Fibroblast of lung (primary cell): ENCODE measurements at places on chromosomes 16 and 17. TPM values are rescaled to one million over a fixed set of nuclear protein-coding genes. Genes with fewer than 3 reads are reported as not detected.

- peaks cover 3% of the 10 kb centered on the region for H3K4me1 ChIP-seq
- H3K36me3 ChIP-seq = no peaks in the 10 kb centered on the region
- H3K27ac ChIP-seq = no peak overlapping the region
- no peak overlapping the region for H3K4me3 ChIP-seq
- H3K27me3 ChIP-seq = peaks cover 10% of the 10 kb centered on the region
Measured at GRCh38 chr17:27453471-27453870, 2.8 kb upstream of the KSR1 start.

DNA sequence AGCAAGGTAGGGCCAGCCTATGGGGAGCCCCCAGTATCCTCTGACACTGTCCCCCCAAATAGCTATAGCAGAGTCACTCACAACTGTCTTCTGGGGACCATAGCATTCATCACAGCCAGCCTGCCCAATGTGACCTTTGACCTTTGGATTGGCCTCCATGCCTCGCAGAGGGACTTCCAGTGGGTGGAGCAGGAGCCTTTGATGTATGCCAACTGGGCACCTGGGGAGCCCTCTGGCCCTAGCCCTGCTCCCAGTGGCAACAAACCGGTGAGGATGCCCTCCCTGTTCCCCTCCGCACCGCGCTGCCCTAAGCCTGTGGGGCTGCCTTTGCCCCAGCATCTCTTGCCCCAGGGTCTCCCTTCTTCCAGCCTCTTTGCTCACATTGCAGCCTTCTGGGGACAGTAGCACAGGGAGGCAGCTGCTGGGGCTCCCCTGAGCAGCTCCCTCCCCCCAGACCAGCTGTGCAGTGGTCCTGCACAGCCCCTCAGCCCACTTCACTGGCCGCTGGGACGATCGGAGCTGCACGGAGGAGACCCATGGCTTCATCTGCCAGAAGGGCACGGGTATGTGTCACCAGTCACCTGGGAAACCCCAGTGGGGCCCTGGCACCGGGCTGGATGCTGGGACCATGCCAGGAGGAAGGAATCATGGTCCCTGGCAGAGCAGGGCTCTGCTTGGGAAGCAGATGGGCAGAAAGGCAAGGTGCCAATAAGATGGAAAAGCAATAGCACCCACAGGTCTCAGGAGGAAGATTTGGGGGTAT, 61.1 kb downstream of the MRC2 start:
- peaks cover 23% of the 10 kb centered on the region for H3K36me3 ChIP-seq
- no peaks in the 10 kb centered on the region for H3K4me1 ChIP-seq
- H3K4me3 ChIP-seq = no peak overlapping the region
- H3K27ac ChIP-seq = no peak overlapping the region

The PHAF1 gene
- total RNA-seq = 15.2 and 18.3 TPM in 2 replicates

The ZNF624 gene
- total RNA-seq = 6.2 and 7.6 TPM in 2 replicates

The SRCIN1 gene
- under 0.01 TPM in 1 of 2 replicates, not detected in the other for total RNA-seq

The SP6 gene
- under 0.01 TPM in 1 of 2 replicates, not detected in the other for total RNA-seq

- no peak overlapping the region for H3K4me3 ChIP-seq
- DNase-seq = peak; percentile 34
- H3K27me3 ChIP-seq = peaks cover 2% of the 10 kb centered on the region
- H3K4me1 ChIP-seq = peaks cover 16% of the 10 kb centered on the region
- peaks cover 4% of the 10 kb centered on the region for H3K36me3 ChIP-seq
Measured at GRCh38 chr17:5585836-5586521, 1.7 kb upstream of the NLRP1 start.

DNA sequence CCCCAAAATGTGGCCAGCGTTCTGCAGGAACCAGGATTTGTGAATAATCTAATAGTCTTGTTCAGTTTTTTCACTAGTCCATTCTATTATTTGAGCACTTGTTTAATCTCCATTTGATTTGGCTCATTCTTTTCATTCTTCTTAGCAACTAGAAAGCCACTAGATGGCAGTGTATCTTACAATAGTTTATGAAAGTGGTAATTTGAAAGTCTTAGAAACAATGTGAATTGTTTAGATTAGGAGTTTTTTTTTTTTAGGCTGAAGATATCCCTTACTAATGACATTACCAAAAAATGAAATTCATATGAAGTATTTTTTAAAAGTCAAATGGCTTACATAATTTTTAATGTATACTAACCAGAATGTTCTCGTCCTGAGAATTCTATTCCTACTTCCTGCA, 6.7 kb downstream of the ERI2 start:
- H3K27me3 ChIP-seq = no peaks in the 10 kb centered on the region
- peaks cover 3% of the 10 kb centered on the region for H3K36me3 ChIP-seq
- no peak overlapping the region for H3K4me3 ChIP-seq
- H3K4me1 ChIP-seq = no peaks in the 10 kb centered on the region
- DNase-seq = peak; percentile 32

GRCh38 chr17:57898487-57899311, 48.9 kb upstream of the MRPS23 start:
- no peak overlapping the region for H3K4me3 ChIP-seq
- peak; percentile 78 for DNase-seq
- H3K4me1 ChIP-seq = peaks cover 41% of the 10 kb centered on the region
- peak overlapping the region; percentile 68 for H3K27ac ChIP-seq
- no peaks in the 10 kb centered on the region for H3K36me3 ChIP-seq
- no peaks in the 10 kb centered on the region for H3K27me3 ChIP-seq

The CPHXL gene
- total RNA-seq = not detected in 2 replicates

DNA sequence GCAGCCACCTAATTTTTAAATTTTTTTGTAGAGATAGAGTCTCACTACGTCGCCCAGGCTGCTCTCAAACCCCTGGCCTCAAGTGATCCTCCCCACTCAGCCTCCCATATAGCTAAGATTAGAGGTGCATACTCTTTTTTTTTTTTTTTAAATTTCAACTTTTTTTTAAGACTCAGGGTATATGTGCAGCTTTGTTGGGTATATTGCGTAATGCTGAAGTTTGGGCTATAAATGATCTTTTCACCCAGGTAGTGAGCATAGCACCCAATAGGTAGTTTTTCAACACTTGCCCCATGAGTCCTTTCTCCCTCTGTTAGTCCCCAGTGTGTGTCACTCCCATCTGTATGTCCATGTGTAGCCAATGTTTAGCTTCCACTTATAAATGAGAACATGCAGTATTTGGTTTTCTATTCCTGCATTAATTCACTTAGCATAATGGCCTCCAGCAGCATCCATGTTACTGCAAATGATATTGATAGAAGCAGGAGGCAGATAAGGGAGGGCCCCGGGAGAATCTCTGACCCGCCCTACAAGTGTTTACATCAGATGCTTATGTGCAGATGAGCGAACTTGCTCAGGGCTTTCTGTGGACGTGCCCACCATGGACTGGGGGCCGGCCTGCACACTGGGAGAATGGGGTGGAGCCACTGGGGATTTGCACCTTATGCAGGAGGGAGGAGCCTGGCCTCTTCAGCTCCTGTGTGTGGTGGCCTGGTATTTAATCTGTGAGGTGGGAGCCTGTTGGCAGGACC, 110.3 kb upstream of the ZKSCAN2 start:
- no peak for DNase-seq
- no peak overlapping the region for H3K4me3 ChIP-seq
- no peak overlapping the region for H3K27ac ChIP-seq
- no peaks in the 10 kb centered on the region for H3K4me1 ChIP-seq

The DPEP3 gene
- total RNA-seq = not detected in 2 replicates

The CSH2 gene
- total RNA-seq = not detected in 2 replicates

GRCh38 chr16:85220125-85220839, 108.0 kb upstream of the CIBAR2 start:
- no peaks in the 10 kb centered on the region for H3K36me3 ChIP-seq
- peak; percentile 88 for DNase-seq

The CCL16 gene
- total RNA-seq = not detected in 2 replicates

The OR1F1 gene
- total RNA-seq = not detected in 2 replicates

DNA sequence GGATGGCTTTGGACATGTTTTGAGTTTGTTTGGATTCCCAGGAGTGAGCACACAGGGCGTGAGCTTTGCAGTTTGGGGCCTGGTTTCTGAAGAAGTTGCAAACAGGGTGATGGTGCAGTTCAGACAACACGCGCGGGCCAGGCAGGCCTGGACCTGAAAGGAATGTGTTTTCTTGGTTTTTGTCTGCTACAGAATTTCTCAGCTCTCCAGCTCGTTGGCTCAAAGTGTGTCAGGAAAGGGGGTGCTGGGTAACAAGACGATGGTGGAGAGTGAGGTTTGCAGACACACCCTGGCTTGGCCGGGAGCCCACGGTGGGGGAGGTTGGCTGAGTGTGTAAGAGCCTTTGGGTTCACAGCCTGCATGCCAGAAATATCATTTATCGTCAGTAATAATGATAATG, 82.3 kb downstream of the CMIP start:
- H3K27ac ChIP-seq = no peak overlapping the region
- H3K4me3 ChIP-seq = no peak overlapping the region
- peak; percentile 86 for DNase-seq
- H3K27me3 ChIP-seq = no peaks in the 10 kb centered on the region

The CES1 gene
- 41.1 and 41.6 TPM in 2 replicates for total RNA-seq

DNA sequence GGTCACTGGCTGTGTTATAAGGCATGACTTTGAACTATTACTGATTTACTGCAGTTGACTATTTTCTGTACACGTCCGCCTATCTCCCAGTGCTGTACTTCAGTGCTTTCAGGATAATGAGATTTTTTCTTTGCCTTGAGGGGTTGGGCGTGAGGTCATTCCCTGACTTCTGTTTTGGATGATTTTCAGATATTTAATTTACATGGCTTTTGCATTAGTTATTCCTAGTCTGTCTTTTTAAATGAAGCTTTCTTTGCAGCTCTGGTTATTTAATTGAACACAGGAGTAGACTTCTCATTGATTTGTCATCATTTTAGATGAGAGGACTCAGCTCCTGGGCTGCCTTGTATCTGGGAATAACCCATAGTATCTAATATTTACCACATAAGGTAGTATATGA, 23.7 kb downstream of the WIPF2 start:
- peaks cover 9% of the 10 kb centered on the region for H3K4me1 ChIP-seq
- H3K27me3 ChIP-seq = no peaks in the 10 kb centered on the region
- H3K27ac ChIP-seq = no peak overlapping the region
- H3K36me3 ChIP-seq = no peaks in the 10 kb centered on the region
- no peak for DNase-seq
- no peak overlapping the region for H3K4me3 ChIP-seq

GRCh38 chr16:50679676-50680555, 1.2 kb downstream of the SNX20 start:
- no peaks in the 10 kb centered on the region for H3K36me3 ChIP-seq
- no peak for DNase-seq
- no peaks in the 10 kb centered on the region for H3K27me3 ChIP-seq
- H3K27ac ChIP-seq = no peak overlapping the region

- H3K36me3 ChIP-seq = peaks cover 11% of the 10 kb centered on the region
- no peaks in the 10 kb centered on the region for H3K4me1 ChIP-seq
- H3K27ac ChIP-seq = no peak overlapping the region
- DNase-seq = peak; percentile 29
- no peak overlapping the region for H3K4me3 ChIP-seq
- H3K27me3 ChIP-seq = no peaks in the 10 kb centered on the region
Measured at GRCh38 chr17:64580384-64581315, 73.9 kb downstream of the CEP95 start.

- no peak within 1 kb of the TSS for H3K27ac ChIP-seq
- H3K4me3 ChIP-seq = peak within 1 kb of the TSS; percentile 54
- H3K4me1 ChIP-seq = peaks cover 3% of the 10 kb centered on the region
- peaks cover 6% of the 10 kb centered on the region for H3K27me3 ChIP-seq
Measured at GRCh38 chr17:3695723-3696411, at the start of gene P2RX5. Gene P2RX5 (minus strand): TSS chr17:3696155. CDS start chr17:3696005, 150 bp downstream.
